Body of pancreas (tissue), 4 donors: ENCODE measurements at places on chromosomes 2 and 18. TPM values are rescaled to one million over a fixed set of nuclear protein-coding genes. Genes with fewer than 3 reads are reported as not detected.

DNA sequence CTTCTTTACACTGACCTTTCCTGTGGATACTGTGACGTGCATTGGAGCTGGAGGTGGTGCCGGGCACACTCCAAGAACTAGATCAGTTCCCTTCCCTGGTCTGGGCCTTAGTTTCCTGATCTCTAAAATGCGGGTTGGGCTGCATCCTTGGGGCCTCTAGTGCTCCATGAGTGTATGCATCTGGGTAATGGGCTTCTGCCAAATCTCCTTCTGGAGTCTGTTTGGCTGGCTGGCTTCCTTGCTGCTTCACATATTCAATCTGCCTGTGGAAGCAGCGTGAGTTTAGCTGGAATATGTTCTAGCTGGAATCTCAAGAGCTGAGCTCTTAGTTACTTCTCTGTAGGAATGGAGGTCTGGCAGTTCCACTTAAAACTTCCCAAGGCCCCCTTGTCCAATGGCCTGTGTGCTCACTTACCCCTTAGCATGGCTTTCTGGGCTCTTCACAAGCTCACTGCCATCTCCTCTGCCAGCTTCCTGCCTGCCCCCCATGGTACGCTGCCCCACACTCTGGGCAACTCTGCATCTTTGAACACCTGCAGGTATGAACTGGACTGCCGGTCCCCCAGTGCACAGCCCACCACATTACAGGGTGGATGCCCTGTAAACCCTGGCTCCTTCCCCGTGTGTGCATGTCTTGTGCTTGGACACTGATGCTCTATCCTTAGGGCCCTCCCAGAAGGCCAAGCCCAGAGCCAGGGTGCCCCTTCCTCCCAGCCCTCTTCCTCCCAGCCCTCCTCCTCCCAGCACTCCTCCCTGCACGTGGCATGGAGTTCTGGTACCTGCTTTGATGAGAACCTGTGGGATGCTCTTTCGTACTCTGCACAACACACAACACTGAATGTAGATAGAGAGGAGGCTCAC lies 103.6 kb upstream of the SMAD2 start:
- DNase-seq, result no peak

GRCh38 chr18:63267975-63268721 lies 51.4 kb downstream of the BCL2 start:
- DNase-seq, result no peak

The TMEM200C gene
- total RNA-seq, result not detected

The MYO1B gene
- 77.8 TPM for total RNA-seq

The CD8A gene
- total RNA-seq, result 1.8 TPM

The GGCX gene
- total RNA-seq, result 35.5 TPM

The PKP4 gene
- total RNA-seq, result 36.3 TPM

DNA sequence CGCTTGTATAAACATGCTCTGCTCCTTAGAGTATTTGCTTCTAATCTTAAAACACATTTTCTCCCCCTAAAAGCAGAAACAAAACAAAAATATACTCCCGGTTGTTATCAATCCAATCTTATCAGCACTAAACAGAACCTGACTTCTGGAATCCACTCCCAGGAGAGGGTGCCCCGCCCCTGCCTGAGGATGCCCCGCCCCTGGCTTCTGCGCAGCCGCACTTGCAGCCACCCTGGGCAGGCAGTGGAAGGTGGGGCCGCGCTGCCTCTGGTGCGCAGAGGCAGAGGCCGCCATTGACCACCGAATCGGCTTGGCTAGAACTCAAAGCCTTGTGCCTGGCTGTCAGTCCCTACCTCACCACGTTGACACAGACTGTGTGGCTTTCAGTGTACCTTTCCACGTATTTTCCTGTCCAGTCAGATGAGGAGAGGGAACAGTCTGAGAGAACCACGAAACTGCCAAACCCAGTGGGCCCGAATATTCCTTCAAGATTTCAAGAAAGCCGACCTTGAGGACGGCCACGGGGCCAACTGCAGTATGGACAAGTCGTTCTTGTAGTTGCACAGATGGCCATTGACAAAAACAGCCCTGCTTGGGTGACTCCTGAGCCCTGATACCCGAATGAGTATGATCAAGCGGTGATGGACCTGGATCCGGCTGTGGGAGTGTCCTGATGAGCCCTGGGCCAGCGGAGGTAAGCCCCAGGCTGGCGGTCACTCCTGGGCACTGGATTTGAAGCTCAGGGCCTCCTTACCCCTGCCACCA lies 46.2 kb upstream of the ARHGAP28 start:
- no peak for DNase-seq

DNA sequence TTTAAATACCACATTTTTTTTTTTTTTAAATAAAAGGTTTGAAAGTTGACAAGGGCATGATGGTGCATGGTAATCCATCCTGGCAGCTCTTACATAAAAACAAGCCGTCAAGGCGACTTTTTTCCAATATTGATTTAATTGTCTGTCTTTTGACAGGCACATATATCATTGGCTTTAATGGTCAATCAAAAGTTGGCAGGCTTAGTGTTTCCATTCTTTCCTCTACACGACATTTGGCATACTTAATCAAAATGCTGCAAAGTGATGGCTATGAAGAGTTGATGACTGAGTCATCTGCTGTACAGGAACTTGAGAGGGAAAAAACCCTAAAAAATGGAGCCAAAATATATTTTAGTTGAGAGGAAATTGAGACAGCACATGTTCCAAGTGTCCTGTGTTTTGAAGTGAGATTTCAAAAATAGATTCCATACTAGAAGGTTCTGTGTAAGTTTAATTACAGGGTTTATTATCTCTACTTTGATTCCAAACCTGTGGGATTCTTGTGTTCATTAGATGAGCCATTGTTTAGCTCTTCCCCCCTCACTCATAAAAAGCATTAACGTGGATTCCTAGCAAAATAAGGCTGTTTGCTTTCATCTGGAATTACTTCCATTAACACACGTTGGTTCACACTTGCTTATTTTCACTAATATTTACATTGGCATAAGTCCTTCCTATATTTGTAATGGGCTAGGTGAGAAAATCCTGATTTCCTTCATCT lies 3.2 kb downstream of the TSHZ1 start:
- DNase-seq, result no peak

The GULP1 gene
- total RNA-seq, result 24.7 TPM

The UGT1A5 gene
- total RNA-seq, result not detected

GRCh38 chr2:75476761-75477160 lies 84.0 kb downstream of the EVA1A start:
- no peak for DNase-seq

GRCh38 chr18:79529296-79529695 lies 133.6 kb downstream of the NFATC1 start:
- DNase-seq, result no peak

The STRADB gene
- total RNA-seq, result 21.0 TPM

- no peak for DNase-seq
These were observed 14.1 kb downstream of the SP110 start for GRCh38 chr2:230205721-230206120.

The COL3A1 gene
- total RNA-seq, result 54.7 TPM

The CD207 gene
- total RNA-seq, result not detected

DNA sequence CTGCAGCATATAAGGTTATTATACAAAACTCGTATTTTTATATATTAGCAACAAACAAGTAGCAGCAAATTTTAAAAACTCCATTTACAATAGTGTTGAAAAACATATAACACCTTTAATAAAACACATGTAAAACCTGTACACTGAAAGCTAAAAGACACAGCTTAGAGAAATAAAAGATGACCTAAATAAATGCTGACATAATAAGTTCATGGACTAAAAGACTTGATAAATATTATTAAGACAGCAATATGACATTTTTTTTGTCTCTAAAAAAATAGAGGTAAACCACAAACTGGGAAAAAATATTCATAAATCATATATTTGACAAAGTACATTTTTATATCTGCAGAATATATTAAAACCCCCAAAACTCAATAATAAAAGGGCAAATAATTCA lies 201.4 kb downstream of the SRBD1 start:
- no peak for DNase-seq

DNA sequence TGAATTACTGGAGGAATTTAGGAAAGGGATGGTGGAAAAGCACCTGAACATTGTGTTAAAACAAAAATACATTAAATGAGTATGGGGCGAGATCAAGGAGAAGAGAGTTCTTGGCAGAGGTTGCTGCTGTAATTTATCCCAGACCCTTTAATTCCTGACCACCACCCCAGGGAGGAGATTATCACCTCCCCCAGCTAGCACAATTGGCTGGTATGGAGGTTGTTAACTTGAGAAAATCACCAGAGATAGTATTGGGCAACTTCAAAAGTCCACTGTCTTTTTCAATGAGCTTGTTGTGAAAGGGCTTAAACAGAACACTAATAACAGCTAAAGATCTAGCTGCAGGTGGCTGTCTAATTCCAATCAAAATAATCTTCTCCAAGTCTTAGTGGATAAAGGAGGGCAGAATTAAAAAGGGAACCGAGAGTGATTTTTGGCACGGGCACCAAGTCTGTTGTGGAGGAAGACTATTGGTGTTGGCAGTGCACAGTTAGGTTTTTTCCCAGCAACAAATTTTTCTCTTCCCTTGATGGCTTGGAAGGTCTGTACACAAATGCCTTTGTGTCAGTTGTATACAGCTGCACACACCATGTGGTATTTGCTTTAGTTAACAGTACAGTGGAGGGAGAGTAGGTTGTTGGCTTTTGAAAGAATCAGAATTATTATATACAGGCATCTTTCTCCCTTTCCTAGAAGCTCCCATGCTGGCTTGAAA lies 289.5 kb downstream of the SLC4A3 start:
- DNase-seq, result no peak

DNA sequence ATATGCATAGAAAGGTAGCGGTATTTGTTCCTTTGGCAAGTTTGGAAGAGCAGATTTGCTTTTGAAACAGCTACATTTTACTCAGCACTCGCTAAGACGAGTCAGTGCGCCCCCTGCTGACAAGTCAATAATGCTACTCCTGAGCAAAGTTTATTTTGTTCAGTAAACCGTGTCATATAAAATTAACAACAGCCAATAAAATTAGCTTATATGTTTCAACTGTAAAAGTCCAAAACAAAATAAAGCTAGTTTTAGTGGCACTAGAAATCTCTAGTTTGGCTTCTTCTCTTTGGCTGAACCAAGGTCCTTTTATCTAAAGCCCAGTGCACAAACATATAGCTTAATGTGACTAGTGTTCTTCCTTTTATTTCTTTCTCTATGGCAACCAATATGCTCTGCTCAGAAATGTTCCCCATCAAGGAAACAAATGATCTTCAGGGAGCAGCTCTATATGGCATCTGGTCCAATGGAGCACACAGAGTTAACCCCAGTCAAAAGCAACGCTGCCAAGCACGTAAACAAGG lies 4.2 kb upstream of the POU3F3 start:
- DNase-seq, result peak; percentile 69

- no peak for DNase-seq
These were observed 228.1 kb downstream of the RBM43 start for GRCh38 chr2:151033271-151034248.

DNA sequence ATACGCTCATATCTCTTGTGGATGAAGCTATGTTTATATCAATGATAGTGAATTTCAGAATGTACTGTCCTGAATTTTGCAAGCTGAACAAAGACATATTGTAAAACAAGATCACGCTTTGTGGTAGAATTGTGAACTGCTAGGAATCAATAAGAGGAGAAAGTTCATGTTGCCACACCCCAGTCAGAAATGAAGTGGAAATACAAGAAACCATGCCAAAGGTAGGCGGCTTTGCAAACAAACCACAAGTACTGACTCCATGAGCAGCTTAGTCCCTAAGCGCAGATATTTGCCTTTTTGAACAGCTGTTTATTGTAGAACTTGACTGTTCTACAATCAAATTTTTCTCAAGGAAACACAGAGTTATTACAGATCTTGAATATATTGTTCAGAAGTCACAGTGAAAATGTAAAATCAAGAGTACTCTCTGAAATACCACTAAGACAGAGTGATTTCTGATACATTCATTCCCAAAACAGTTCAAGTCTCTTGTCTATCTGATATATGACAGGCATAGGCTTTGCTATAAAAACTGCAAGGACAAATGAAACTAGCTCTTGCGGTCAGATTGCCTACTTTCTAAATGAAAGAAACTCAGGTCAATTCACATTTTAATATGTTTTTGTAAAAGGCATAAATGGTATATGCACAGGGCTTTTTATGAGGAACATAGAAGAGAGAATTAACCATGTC lies 120.9 kb upstream of the CDH19 start:
- DNase-seq, result peak; percentile 62

The PTPRN gene
- 19.8 TPM for total RNA-seq

DNA sequence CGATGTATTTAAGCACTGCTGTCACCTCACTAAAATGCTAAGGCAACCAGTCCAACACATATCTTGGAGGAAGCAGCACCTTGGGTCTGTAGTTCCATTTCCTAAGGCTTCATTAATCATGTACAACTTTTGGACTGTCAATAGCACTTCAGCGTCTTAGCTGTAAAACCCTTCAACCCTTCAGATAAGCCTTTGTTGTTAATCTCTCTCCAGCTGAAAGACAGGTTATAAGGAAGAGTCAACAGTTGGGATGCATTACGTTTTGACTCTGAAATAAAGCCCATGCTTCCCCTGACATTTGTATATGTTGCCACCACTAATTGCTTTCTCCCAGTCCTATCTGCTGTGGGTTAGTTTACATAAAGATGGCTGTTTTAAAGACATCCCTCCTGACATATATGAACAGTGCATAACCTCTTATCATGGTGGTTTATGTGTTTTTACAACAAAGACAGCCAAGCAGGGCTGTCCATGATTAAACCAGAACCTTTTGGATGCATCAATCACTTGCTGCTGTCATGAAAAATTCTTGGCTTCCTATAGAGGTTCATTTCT lies 81.5 kb downstream of the EPHA4 start:
- DNase-seq, result no peak

GRCh38 chr18:12278741-12279682 lies 24.9 kb downstream of the CIDEA start:
- peak; percentile 44 for DNase-seq

DNA sequence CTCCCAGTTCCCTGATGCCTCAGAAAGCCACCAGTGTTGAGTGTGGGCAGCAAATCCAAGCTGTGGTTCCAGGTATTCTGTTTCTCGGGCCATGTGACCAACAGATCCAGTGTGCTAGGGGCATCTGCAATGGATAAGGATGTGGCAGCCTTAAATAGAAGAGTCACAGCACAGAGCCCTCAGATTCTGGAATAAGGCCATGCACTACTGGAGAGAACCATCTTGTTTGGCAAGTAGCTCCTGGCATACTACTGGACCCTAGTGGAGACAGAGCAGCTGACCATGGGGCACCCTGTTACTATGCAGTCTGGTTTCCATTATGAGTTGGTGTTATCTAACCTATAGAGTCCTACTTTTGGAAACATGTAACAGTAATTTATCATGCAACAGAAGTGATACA lies 53.3 kb upstream of the ZBTB7C start:
- DNase-seq, result no peak

DNA sequence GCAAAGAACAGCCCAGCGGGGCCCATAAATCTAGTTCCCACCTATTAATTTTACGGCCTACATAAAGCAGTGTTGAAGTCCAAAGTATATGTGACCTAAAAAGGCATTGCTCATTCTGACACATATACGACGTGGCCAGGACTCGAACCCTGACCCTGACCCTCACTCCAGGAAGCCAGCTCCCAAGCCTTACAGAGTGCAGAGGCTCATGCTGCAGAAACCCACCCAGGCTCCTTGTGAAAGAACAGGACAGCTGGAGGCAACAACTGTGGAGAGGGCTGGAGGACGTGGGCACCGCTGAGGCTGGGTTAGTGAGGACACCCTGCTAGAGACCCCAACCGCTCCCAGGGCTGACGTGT lies 221.6 kb downstream of the CYP26B1 start:
- DNase-seq, result no peak

- no peak for DNase-seq
These were observed 77.0 kb upstream of the UBXN4 start for GRCh38 chr2:135664623-135665068.

The BCL2 gene
- 18.5 TPM for total RNA-seq

- DNase-seq, result no peak
These were observed 142.7 kb downstream of the CYP26B1 start for GRCh38 chr2:72004976-72005375.

- no peak for DNase-seq
These were observed 4.5 kb downstream of the SLC19A3 start for GRCh38 chr2:227713291-227713690.
